Ureter (tissue), 1 donor: ENCODE measurements at places on chromosomes 4 and X.

DNA sequence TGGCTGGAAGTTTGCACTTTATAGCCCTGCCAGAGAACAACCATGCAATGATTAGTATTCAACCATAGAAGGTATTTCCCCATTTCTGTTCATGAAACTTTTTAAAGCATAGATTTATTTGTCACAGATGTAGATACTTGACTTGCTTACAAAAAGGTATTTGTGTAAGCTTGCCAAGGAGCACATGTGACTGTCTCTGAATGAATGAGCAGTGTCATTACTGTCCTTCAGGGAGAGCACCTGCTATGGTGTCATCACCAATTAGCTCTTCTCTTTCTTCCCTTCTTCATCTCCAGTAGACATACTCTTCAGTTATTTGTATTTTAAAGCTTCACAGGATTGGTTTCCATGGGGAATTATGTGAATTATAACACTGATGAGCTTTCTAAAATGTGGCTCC, 1064.7 kb upstream of the GRIA3 start:
- no peak for DNase-seq

- DNase-seq, result peak; percentile 54
These were observed 774 bp downstream of the FAM193A start for GRCh38 chr4:2537011-2537830.

DNA sequence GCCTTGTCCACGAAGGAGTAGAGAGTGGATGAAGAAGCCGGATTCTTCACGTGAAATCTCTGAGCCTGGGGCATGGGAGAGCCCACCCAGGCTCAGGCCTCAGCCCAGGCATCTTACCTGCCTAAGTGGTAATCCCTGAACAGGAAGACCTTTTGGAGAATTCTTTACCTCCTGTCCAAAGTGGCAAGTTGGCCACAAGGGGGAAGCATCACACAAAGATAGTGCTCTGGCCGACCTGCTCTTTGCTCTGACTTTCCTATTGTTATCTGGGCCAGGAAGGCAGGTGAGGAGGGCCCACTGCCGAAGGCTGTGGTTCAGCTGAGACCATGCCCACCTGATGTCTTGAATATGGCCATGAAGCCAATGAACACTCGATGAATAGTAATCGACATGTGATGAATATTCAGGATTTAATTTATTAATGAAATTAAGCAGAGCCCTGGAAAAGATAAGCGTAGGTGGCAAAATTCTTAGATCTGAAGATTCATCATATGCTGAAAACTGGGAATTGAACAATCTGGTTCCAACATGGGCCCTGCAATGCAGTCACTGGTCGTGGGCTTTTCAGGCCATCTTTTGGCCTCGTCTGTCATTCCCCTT, 93.8 kb downstream of the PDGFRA start:
- DNase-seq, result peak; percentile 74

- DNase-seq, result no peak
These were observed 202.0 kb downstream of the SMIM20 start for GRCh38 chr4:26116057-26116456.

GRCh38 chrX:72062916-72063315, 68.8 kb downstream of the RTL5 start:
- DNase-seq, result no peak

DNA sequence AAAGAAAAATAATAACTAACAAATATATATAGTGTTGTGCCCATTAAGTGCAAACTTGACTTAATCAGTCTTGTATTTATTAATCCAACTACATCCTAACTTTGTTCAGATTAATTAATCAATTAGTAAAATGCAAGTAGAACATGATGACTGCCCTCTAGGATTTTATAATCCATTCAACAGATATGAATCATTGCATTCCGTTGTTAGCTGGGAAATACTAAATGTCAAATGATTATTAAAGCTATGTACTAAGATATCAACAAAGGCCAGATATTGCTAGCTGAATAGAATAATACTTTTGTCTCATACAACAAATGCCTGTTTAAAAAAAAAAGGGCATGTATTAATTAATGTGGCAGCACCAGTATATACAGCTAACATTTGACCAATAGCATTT, 1366.3 kb downstream of the STIM2 start:
- DNase-seq, result no peak
